ENCODE measurements at places on chromosomes 5 and 9.

- DNase-seq = no peak
Measured at GRCh38 chr5:105101577-105101976, 1539.0 kb upstream of the NUDT12 start.

GRCh38 chr5:122083535-122083934, 5.5 kb upstream of the LOX start:
- DNase-seq = no peak

DNA sequence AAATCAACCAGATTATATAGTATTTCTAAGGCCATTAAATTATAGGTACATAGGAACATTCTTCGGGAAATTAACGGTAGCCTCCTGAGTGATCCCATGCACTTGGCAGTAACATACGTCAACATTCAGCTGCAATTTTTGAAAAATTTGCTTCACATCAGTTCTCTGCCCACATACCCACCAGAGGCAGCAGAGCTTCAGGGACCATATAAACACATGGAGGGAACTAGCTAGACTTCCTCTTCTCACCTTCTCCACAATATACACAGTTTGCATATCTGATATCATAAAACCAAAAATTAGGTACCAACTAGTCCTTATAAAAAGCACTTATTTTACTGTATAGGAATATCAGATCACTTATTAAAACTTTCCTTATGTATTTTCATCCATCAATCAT, 4.8 kb downstream of the PSIP1 start:
- no peak for DNase-seq

GRCh38 chr5:158563760-158564390, 535.8 kb downstream of the EBF1 start:
- DNase-seq = no peak

GRCh38 chr9:19378647-19379046, 1.4 kb downstream of the RPS6 start:
- no peak for DNase-seq

- DNase-seq = no peak
Measured at GRCh38 chr5:13632676-13633075, 311.8 kb downstream of the DNAH5 start.

Data from WTC11 (cell line).